Progenitor cell of endocrine pancreas (in vitro differentiated cells): ENCODE measurements at places on chromosomes 2 and 18. TPM values are rescaled to one million over a fixed set of nuclear protein-coding genes. Genes with fewer than 3 reads are reported as not detected.

- no peaks in the 10 kb centered on the region for H3K36me3 ChIP-seq
- DNase-seq: no peak
- H3K4me1 ChIP-seq: peaks cover 29% of the 10 kb centered on the region
- no peak overlapping the region for H3K4me3 ChIP-seq
Observed at GRCh38 chr2:98807221-98807620, 76.3 kb upstream of the MGAT4A start.

- H3K36me3 ChIP-seq: no peaks in the 10 kb centered on the region
- H3K4me1 ChIP-seq: peaks cover 2% of the 10 kb centered on the region
- H3K27ac ChIP-seq: no peak overlapping the region
- no peaks in the 10 kb centered on the region for H3K27me3 ChIP-seq
- H3K4me3 ChIP-seq: no peak overlapping the region
- DNase-seq: no peak
Observed at GRCh38 chr2:170206805-170207407, 29.0 kb downstream of the MYO3B start.

The GTF2A1L gene
- total RNA-seq: not detected in 2 replicates

DNA sequence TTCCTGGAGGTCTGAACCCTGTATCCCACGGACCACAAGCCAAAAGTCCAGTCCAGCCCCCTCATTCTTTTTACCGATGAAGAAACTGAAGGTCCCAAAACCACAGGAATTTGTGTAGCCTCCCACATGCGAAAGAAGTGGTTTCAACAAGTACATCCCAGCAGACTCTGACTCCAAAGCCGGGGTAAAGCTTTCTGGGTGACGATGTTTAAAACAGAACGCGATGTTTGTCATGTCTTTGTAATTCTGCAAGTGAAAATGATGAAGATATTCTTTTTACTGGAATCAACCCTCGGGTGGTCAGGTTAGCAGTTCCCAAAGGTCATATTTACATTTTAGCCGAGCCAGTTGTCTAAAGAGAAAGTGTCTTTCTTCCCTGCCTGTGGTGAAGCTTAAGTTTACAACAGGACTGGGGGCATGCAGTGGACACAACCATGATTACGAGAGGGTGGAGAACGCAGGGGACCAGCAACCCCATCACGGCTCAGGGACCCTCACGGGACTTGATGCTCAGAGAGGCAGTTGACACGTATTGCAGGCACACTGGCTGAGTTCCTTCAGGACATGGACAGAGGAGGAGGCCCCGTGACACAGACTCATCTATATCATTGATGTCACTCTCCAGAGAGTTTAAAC lies 17.8 kb upstream of the TMEM131 start:
- no peak overlapping the region for H3K4me3 ChIP-seq
- no peak overlapping the region for H3K27ac ChIP-seq
- no peak for DNase-seq
- H3K36me3 ChIP-seq: no peaks in the 10 kb centered on the region
- no peaks in the 10 kb centered on the region for H3K27me3 ChIP-seq

DNA sequence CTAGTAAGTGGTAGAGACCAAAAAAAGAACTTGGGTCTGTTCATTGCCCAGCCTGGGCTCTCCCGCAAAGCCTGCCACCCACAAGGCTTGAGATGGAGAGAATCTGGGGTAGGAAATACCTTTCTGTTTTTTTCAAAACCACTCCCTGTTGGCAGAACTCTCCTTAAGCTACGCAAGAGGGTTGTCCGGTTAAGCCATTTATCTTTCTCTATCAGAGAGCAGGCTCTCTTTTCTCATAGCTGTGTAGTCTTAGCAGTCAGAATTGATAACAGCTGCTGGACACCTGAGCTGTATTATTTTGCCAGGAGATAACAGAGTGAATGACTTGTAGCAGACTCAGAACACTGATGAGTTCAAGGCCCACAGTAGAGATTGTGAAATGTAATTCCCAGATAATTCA lies 1088.1 kb downstream of the TSN start:
- H3K36me3 ChIP-seq: no peaks in the 10 kb centered on the region
- no peak overlapping the region for H3K27ac ChIP-seq
- H3K4me3 ChIP-seq: no peak overlapping the region
- H3K27me3 ChIP-seq: no peaks in the 10 kb centered on the region

DNA sequence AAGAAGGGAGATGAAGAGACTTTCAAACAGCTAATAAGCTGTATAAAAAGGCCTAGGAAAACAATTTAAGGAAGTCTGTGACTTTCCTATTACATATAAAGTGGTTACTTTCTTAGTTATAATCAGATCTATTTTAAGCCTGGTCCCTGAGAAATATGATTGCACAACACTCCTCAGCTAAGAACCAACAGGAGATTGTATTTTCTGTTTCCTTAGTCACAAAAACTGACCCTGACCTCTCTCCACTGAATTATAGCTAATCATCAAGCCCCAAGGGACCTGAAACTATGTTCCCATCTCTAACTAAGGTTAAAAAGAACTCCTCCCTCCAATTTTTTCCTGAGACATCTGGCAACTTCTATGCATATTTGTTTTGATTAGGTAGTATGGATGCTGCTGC lies 106.9 kb downstream of the ROCK1 start:
- peaks cover 2% of the 10 kb centered on the region for H3K4me1 ChIP-seq
- H3K36me3 ChIP-seq: peaks cover 28% of the 10 kb centered on the region
- no peak overlapping the region for H3K27ac ChIP-seq
- H3K27me3 ChIP-seq: no peaks in the 10 kb centered on the region
- no peak for DNase-seq

The KRTCAP3 gene
- 15.4 and 17.1 TPM in 2 replicates for total RNA-seq

GRCh38 chr2:231321556-231322334 lies 73.8 kb upstream of the B3GNT7 start:
- H3K36me3 ChIP-seq: peaks cover 10% of the 10 kb centered on the region
- DNase-seq: no peak
- H3K4me1 ChIP-seq: peaks cover 7% of the 10 kb centered on the region
- no peak overlapping the region for H3K4me3 ChIP-seq
- H3K27me3 ChIP-seq: no peaks in the 10 kb centered on the region
- no peak overlapping the region for H3K27ac ChIP-seq

GRCh38 chr2:12032975-12033374 lies 286.5 kb downstream of the LPIN1 start:
- no peaks in the 10 kb centered on the region for H3K27me3 ChIP-seq
- DNase-seq: no peak
- H3K27ac ChIP-seq: no peak overlapping the region
- peaks cover 7% of the 10 kb centered on the region for H3K4me1 ChIP-seq
- H3K36me3 ChIP-seq: no peaks in the 10 kb centered on the region

The CD8A gene
- 0.13 and 0.19 TPM in 2 replicates for total RNA-seq

The VAMP5 gene
- 4.2 TPM in 2 replicates for total RNA-seq

The FZD7 gene
- 74.2 and 74.4 TPM in 2 replicates for total RNA-seq
